ENCODE measurements at places on chromosomes 12 and 14. TPM values are rescaled to one million over a fixed set of nuclear protein-coding genes. Genes with fewer than 3 reads are reported as not detected.
A peak's percentile ranks its signal among the peaks of the same experiment; 100 is the strongest.

Gene ITGB7
- 3.7 TPM for polyA plus RNA-seq

Gene NANOG
- polyA plus RNA-seq, result 0.29 TPM

Gene SERPINA1
- 123 TPM for polyA plus RNA-seq

Gene CNTN1
- 21.7 TPM for polyA plus RNA-seq

Gene ACOT2
- 26.0 TPM for polyA plus RNA-seq

Gene GYS2
- polyA plus RNA-seq, result not detected

Gene RDH16
- 0.83 TPM for polyA plus RNA-seq

Gene NOS1
- polyA plus RNA-seq, result 1.5 TPM

GRCh38 chr14:101193106-101193844, 289.8 kb upstream of the RTL1 start:
- no peak for DNase-seq

DNA sequence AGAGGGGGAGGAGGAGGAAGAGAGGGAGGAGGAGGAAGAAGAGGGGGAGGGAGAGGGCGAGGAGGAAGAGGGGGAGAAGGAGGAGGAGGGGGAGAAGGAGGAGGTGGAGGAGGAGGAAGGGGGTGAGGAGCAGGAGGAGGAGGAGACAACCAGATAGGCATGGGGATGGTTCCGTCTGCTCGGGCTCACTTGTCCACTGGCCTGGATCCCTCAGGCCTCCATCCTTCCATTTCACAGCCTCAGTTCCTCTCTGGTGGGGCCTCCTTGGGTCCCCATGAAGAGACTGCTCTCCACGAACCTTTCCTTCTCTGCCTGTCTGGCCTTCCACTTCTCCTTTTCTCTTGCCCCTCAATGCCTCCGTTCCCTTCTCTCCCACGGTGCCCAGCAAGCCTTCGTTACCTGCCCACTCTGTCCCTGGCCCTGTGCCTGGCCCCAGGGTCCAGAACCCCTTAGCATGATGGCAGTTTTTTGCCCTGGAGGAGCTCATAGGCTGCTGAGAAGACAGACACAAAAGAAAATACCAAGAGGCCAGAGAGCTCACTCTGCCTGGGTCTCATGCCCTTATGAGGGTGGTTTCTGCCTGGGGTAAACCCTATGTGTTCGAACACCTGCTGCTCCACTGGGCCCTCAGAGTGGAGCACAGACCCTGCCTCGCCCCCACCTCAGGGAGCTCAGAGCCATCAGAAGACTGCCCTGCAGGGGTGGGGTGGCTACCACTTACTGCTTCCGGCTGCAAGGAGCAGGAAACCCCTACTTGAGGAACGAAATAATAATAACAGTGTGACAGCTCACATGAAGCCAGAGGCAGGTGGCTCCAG, 11.7 kb upstream of the CACNA2D4 start:
- peak; percentile 5 for DNase-seq

DNA sequence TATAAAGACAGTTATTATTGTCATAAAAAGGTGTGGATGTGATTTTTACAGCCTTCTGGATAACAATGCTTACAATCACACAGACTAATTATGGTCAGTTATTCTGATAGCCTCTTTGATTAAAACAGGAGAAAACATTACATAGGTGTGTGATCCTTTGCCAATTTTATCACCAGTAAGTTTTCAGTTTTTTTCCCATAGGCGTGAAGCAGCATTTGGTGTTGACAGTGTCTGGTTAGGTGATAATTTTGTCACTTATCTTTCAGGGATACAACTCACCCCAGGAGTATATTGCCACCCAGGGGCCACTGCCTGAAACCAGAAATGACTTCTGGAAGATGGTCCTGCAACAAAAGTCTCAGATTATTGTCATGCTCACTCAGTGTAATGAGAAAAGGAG, 208.8 kb downstream of the EPS8 start:
- DNase-seq, result no peak

GRCh38 chr14:95485222-95485819, 31.1 kb downstream of the SYNE3 start:
- no peak for DNase-seq

GRCh38 chr14:22838631-22839041, 2.3 kb downstream of the MMP14 start:
- no peak for DNase-seq

DNA sequence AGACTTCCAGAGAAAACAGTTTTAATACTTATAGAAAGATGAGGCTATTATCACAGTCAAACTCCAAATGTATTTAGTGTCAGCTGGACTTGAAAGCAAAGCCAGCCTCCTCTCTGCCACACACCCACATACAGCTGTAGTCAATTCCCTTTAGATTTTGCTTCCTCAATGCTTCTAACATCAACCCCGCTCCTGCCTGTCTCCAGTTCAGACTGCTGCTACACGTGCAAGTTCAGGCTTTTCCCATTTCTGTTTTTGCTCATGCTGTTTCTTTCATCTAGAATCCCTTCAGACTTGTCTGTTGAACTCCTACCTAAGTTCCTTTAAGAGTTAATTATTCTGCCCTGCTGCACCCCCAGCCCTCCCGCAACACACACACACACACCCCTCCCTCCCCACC, 380.0 kb downstream of the KCNH5 start:
- no peak for DNase-seq

GRCh38 chr12:28604240-28604639, 414.0 kb downstream of the CCDC91 start:
- DNase-seq, result no peak

GRCh38 chr12:96103067-96103644, 67.8 kb upstream of the LTA4H start:
- DNase-seq, result no peak

- DNase-seq, result no peak
Measured at GRCh38 chr14:96284430-96284829, 28.4 kb downstream of the BDKRB1 start.

DNA sequence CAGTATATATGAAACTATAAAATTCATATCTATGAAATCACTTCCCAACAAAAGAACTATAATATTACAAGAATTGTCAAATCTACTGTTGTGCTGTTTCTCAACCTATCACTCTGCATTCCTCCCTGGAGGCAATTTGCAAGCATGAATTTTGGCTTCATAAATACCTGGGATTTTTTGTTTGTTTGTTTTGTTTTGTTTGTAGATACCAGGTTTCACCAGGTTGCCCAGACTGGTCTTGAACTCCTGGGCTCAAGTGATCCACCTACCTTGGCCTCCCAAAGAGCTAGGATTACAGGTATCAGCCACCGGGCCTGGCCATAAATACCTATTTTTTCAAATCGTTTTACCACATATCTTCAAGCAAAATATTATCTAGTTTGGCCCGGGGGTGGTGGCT, 38.7 kb downstream of the SGPP1 start:
- DNase-seq, result no peak

GRCh38 chr14:92997343-92998061, 74.6 kb downstream of the CHGA start:
- no peak for DNase-seq

DNA sequence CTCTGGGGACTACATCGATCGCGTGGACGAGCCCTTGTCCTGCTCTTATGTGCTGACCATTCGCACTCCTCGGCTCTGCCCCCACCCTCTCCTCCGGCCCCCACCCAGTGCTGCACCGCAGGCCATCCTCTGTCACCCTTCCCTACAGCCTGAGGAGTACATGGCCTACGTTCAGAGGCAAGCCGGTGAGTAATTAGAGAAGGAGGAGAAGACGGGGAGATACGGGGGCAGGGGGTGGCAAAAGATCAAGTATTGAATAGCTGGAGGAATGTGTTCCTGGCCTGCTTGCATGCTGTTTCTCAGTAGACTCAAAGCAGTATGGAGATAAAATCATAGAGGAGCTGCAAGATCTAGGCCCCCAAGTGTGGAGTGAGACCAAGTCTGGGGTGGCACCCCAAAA, 21.9 kb downstream of the OS9 start:
- no peak for DNase-seq

GRCh38 chr14:61528591-61529021, 166.7 kb upstream of the HIF1A start:
- no peak for DNase-seq

GRCh38 chr14:87184180-87184579, 808.8 kb downstream of the GALC start:
- no peak for DNase-seq

GRCh38 chr12:120936197-120936596, 32.0 kb upstream of the SPPL3 start:
- DNase-seq, result no peak

GRCh38 chr14:68020999-68021663, 201.6 kb downstream of the RAD51B start:
- DNase-seq, result no peak
